ENCODE measurements at places on chromosomes 13 and 19.
A peak's percentile ranks its signal among the peaks of the same experiment; 100 is the strongest.

- DNase-seq, result no peak
Measured at GRCh38 chr19:6736169-6736916, 1.0 kb downstream of the GPR108 start.

- DNase-seq, result no peak
Measured at GRCh38 chr19:16373079-16373478, 48.5 kb downstream of the KLF2 start.

DNA sequence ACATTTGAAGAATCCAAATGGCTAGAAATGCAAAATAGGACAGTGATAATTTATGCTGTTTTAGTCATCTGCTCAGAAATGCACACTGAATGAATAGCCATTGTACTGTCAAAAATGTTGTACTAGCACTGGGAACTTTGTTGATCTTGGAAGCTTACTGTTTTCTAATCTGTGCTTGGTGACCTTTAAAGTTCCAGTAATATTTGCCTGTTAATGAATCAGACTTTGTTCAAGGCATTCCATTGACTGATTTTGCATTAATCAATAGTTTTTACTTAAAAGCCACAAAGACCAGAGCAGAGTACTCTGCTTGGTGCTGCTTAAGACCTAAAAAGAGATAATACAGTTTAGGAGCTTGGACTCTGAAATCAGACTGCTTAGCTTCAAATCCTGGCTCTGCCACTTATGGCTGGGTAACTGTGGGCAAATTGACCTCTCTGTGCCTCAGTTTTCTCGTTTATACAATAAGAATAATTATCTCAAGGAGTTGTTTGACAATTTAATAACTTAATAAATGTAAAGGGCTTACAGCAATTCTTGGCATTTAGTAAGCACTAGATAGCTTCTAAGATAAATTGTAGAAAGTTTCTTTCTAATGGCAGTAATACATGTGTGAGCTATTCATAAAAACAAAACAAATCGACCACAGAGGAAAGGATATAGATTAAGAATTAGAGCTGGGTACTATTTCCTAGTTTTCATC, 4.6 kb upstream of the SLAIN1 start:
- no peak for DNase-seq

- DNase-seq, result no peak
Measured at GRCh38 chr19:21940684-21941083, 70.1 kb downstream of the ZNF208 start.

- no peak for DNase-seq
Measured at GRCh38 chr13:29386246-29386645, 209.2 kb downstream of the SLC7A1 start.

- no peak for DNase-seq
Measured at GRCh38 chr19:53958168-53958571, 4.6 kb upstream of the CACNG8 start.

- DNase-seq, result no peak
Measured at GRCh38 chr13:66275416-66275815, 954.7 kb downstream of the PCDH9 start.

- DNase-seq, result no peak
Measured at GRCh38 chr19:41886761-41887710, 4.1 kb downstream of the ARHGEF1 start.

GRCh38 chr19:21912654-21913053, 76.7 kb upstream of the ZNF43 start:
- DNase-seq, result no peak

GRCh38 chr13:31476753-31477152, 262.6 kb upstream of the RXFP2 start:
- DNase-seq, result no peak

DNA sequence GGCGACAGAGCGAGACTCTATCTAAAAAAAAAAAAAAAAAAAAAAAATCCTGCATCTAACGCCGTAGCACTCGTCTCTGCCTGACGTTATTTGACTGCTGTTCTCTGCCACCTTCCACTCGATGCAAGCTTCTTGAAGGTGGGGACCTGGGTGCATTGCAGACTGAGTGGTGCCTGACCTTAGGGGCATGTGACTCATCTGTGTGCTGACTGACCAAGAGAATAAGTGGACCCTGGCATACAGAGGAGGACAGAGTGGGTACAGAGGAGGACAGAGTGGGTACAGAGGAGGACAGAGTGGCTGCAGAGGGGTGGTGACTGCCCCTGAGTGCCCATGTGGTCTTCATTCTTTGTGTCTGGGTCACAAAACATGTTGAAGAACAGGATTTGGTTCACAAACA, 7.6 kb downstream of the WTIP start:
- DNase-seq, result no peak

- DNase-seq, result no peak
Measured at GRCh38 chr13:104204177-104204576, 1138.0 kb upstream of the SLC10A2 start.

DNA sequence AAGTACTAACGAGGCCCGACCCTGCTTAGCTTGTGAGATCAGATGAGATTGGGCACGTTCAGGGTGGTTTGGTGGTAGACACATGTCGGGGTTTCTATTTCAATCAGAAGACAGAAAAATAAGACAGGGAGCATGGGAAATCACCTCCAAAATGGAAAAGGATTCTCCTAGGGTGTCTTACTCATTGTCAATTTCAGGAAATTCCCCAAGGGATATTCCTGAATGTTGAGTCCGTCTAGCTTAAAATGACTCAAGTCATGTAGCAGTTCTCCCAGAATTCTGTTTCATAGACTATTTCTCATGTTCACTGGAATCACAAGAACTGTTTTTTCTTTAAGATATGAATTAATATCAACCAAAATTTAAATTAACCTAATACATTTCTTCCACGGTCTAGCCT, 380.1 kb downstream of the EFNB2 start:
- no peak for DNase-seq

DNA sequence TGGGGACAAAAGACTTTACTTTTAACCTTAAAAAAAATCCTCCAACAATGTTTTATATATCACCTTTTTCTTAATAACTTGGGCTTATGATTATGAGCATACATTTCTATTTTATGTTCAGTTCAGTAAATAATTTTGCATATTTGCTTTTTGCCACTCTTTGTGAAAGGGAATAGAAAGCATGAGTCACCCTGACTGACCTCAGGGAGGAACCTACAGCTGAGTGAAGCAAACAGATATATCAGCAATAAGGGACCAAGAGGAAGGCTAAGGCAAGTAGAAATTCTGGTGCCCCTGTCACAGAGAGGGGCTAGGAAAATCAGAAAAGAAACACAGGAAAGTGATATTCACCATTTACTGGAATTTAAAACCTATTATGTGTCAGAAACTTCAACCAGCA, 37.2 kb upstream of the SOHLH2 start:
- no peak for DNase-seq

DNA sequence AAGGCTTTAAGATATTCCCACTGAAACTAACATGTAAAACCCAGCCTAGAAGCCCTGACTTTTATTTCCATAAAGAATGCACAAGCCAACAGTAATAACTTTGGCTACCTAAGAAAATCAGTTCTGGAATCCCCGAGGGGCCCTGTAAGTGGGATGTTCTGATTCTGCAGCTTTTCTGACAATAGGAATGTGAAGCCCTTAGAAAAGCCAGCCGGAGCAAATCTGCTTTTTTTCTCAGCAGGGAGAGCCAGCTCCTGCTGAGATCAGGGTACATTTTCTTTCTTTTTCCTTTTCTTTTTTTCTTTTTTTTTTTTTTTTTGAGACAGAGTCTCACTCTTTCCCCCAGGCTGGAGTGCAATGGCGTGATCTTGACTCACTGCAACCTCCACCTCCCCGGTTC, 8.0 kb upstream of the GARRE1 start:
- no peak for DNase-seq

- DNase-seq, result no peak
Measured at GRCh38 chr13:34627509-34628208, 314.4 kb upstream of the NBEA start.

- DNase-seq, result no peak
Measured at GRCh38 chr13:33510350-33510970, 224.9 kb upstream of the STARD13 start.

DNA sequence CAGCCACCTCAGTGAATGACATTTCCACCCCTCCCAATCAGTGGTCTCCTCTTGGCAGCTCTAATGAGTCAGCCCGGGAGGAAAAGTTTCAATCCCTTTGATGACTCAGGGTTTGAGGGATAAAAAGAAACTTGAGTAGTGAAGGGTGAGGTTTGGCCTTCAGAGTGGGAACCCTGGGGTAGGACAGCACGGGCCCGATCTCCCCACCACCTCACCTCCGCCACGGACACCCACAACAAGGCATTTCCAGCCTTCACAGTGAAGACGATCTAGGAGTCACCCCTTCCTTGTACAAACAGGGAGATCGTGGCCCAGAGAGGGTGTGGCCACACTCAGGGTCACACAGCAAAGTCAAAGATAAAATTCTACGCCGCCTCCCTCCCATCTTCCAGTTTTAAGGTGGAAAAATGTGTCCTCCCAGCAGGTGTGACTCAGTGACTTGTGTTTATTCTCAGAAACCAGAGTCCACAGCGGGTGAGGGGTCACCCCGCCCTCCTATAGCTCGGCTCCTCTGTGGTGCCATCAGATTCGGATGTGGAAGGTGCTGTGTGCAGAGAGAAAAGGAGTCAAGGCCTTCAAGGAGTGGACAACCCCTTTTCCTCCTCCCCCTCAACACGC, 12.3 kb downstream of the CIB3 start:
- DNase-seq, result no peak

DNA sequence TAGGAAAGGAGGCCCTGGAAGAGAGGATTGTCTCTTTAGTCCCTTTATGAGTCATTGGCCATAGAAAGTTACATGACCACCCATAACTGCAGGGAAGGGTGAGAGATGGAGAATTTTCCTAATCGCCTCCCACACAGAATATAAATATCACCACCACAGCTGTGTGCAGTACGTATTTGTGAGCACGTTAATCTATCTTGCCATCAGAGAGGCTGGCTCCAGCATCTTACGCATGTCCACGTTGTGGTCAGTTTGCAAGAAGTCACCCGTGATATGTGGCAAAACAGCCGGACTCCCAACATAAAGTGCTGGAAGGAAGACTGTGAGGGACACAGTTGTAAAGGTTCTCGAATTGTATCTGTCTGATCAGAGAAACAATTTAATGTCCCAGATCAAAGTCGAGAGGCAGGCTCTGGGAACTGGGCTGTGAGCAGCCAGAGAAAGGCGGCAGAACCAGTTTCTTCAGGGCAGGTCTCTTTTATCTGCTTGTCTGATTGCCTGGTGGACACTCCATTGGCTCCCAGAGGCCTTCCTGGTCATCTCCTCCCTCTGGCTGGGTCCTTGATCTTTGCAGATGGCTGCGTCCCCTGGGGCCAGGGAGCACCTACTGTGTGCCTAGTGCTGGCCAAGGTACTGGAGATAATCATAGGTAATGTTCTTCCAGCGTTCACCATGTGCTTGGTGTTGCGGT, 74.9 kb downstream of the SIPA1L3 start:
- peak; percentile 63 for DNase-seq

GRCh38 chr19:50490991-50491472, 14.4 kb upstream of the GARIN5A start:
- no peak for DNase-seq

- DNase-seq, result no peak
Measured at GRCh38 chr13:75829830-75830229, 193.7 kb downstream of the LMO7 start.

GRCh38 chr13:38483623-38484022, 134.0 kb downstream of the UFM1 start:
- no peak for DNase-seq

- no peak for DNase-seq
Measured at GRCh38 chr13:59493436-59493965, 670.2 kb downstream of the DIAPH3 start.

GRCh38 chr13:73958657-73959397, 175.4 kb downstream of the KLF12 start:
- DNase-seq, result no peak

- peak; percentile 32 for DNase-seq
Measured at GRCh38 chr19:13117772-13118423, at the start of gene NACC1. Gene NACC1, plus strand, starts transcription at chr19:13118264. Its CDS starts 16,944 bp downstream, at chr19:13135208.

GRCh38 chr13:65264066-65264465, 1966.1 kb downstream of the PCDH9 start:
- DNase-seq, result no peak

- DNase-seq, result peak; percentile 70
Measured at GRCh38 chr19:289651-290371, 1.4 kb downstream of the PLPP2 start.

DNA sequence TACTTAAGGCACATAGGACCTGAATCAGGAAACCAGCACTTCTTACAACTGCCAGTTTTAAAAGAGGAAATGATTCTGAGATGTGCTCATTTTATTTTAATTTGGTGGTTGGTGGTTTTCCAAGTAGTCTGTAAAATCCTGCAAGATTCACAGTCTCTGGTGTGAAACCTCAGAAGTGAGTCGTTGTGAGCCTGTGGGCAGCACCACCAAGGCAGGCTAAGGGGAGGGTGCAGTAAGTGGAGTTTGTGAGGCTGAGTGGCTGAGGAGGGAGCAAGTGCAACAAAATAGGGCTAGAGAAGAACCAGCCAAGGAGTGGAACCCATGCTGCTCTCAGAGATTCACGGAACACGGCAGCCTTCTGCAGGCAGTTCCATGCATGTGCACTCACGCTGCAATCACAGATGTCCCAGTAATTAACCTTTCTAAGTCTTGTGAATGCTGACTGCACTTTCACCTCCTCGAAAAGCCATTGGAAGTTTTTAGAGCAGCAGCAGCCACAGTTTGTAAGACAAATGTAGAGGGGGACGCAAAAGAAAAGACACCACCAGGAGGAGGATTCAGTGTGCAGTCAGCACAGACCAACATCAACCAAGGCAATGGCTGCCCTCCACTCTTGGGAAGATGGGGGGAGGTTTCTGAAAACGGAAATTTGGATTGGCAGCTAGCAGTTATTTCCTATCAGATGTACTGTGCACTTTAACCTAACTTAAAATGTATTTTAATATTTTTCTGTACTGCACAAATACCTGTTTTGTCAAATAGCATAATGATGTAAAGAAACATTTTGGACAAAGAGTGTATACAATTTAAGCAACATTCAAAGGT, 44.9 kb downstream of the ESD start:
- DNase-seq, result no peak

DNA sequence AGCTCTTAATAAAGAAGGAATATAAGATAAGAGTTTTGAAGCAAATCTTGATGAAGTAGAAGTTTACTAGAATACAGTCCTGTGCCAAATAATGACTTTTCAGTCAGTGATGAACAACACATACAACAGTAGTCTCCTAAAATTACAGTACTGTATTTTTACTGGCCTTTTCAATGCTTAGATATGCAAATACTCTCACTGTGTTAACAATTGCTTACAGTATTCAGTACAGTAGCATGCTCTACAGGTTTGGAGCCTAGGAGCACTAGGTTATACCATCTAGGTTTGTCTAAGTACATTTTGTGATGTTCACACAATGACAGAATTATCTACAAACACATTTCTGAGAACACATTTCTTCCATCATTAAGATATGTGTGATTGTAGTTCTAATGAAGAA, 316.7 kb upstream of the KLHL1 start:
- DNase-seq, result no peak

- no peak for DNase-seq
Measured at GRCh38 chr19:43812688-43813087, 10.4 kb upstream of the LYPD5 start.

GRCh38 chr13:43583321-43583720, 203.5 kb downstream of the ENOX1 start:
- DNase-seq, result no peak

- DNase-seq, result no peak
Measured at GRCh38 chr19:9863759-9864158, 28.6 kb downstream of the PIN1 start.

- no peak for DNase-seq
Measured at GRCh38 chr13:53285896-53286430, 257.4 kb downstream of the OLFM4 start.

GRCh38 chr19:35851213-35852028, 883 bp downstream of the NPHS1 start:
- no peak for DNase-seq
